T follicular helper cell (primary cell): ENCODE measurements at places on chromosomes 1 and 21.

GRCh38 chr1:165697491-165697880 lies 876 bp downstream of the ALDH9A1 start:
- DNase-seq: no peak

GRCh38 chr1:232579466-232579865 lies 50.5 kb downstream of the SIPA1L2 start:
- DNase-seq: no peak

DNA sequence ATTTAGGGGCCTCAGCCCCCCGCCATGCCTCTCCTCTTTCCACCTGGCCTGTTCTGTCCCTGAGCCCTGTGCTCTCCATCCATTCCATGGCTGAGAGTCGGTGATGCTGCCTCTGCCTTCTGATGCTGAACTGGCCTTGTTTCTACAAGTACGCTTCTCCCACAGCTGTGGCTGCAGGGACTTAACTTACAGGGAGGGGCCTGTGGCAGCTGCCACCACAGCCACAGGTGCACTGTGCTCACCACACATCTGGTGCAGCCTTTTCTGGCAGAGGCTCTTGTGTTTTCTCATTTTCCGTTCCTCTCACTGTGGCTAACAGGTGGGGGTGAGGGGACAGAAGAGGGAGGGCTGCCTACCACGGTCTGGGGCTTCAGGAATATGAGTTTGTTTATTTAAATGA lies 4.2 kb downstream of the FMO1 start:
- no peak for DNase-seq

- no peak for DNase-seq
Observed at GRCh38 chr1:199646761-199647160, 380.7 kb upstream of the NR5A2 start.

DNA sequence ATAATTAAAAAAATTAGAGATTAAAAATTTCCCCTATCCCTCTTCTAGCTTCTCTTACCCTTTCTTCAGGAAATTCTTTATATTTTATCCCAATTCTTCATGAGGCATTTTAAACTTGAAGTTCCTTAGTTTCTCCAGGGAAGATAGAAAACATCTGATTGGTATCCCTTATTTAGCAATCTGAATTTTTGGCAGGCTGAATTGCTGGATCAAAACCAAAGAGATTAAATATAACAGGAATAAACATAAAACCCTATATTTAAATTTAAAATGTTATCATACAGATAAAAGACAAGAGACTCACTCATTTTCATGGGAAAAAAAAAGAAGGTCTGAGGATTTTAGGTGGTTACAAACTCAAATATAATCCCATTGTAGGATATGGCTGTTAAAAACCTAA lies 204.2 kb downstream of the CHRM3 start:
- no peak for DNase-seq

- no peak for DNase-seq
Observed at GRCh38 chr1:67446893-67447292, 16.7 kb upstream of the SERBP1 start.

DNA sequence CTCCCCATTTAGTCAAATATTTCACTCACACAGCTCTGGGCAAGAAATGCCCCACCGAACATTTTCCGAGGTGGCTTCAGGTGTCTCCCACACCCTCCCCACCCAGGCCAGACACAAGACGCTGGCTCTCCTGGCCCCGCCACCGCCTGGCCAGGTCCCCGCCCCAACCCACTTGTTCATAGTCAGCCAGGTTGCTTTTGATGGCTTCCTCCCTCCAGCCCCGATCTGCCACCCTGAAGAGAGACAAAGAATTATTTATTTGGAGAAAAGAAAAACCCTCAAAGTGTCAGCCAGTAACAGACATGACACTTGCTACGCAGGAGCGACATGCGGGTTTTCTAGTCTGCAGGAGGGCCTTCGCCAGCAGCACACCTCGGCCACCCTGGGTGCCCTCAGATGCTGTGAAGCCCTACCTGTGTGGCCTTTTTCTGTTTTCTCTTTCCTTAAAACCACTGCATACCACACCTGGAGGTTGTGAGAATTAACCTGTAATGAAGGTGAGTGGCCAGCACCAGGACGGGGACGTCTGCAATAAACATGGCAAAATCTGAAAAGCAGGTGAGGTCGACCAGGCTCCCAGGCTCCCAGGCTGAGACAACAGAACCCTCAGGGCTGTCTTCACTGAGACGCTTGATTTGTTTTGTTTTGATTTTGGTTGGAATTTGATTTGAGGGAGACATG lies 27.2 kb downstream of the SSBP3 start:
- DNase-seq: no peak

DNA sequence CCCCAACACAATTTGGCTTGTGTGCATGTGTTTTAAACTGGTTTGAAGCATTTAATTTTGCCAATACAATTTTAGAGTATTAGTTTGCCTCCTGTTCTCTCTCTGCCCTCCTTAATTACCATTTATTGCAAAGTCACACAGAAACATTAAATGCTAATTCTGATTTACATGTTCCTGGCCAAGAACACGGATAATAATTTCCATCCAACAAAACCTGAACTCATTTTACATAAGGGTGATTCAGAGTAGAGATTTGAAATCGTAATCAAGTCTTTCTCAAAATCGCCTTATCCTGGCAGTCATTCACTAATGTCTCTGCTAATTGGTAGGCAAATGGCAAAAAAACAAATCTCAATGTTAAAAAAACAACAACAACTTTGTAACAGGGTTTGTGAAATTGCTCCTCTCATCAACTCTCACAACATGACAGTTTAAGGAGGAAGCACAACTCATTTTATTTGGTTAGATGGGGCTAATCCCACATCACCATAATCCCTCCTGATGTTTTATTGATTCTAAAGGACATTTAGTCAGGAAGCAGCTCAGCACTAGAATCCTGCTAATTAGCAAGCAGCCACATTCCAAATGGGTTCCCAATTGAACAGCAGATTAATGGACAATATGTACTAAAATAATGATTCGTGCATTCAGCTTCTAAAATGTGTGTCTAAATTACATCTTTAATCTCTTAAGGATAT lies 55.9 kb downstream of the C1orf87 start:
- DNase-seq: no peak

DNA sequence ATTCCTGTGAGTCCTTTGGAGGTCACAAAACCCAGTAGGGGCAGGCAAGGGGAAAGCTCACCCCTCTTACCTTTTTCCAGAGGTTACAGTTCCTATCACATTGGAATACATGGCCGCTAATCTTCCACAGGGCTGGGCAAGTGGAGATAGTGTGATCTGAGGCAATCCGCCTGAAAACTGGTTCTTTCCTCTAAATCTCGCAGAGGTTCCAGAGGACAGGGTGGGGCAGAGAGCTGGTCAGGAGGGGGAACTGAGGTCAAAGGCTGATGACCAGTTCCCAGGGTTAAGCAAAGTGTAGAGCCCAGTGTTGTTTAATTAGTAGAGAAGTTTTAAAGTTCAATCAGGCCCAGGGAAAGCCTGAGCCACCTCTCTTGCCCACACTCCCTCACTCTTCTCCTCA lies at the start of gene SERPINC1:
Gene SERPINC1 (minus strand): TSS at position 179 of the 400 bp plus-strand sequence. CDS start 68 bp downstream, at position 111.
- no peak for DNase-seq

DNA sequence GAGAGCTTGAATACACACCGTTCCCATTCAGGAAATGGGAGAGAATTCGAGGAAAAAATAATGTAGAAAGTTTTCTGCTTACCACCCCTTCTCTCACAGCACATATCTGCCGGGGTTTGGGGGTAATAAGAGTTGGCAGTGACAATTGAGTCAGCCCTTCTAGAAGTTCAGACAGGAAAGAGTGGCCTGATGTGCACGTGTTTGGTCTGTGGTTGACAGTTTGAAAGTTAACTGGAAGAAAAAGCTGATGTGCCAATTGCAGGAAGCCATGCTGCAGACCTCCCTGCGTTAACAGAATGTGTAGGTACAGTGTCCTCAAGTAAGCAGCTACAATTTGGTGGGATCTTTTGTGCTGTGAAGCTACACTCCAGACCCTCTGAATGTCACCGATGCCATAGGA lies 50.9 kb downstream of the DHX9 start:
- DNase-seq: no peak

- no peak for DNase-seq
Observed at GRCh38 chr21:39022466-39022862, 160.8 kb downstream of the PSMG1 start.

DNA sequence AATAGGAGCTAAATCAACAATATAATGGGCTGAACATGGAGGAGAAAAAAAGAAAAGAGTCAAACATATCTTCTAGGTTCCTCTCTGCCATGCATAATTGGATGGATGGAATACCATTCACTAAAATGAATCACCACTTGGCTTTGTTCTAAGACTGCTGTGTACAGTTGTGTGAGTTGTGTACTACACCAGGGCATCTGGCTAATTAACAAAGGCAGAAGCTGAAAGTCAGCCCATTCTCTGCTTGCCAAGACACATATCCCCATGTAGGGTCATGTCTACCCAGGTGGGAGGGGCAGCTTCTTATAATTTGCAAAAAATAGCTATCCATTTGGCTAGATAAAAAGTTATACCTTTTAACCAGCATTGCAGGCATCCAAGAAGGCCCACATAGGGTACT lies 21.0 kb downstream of the JUN start:
- no peak for DNase-seq

GRCh38 chr1:246527402-246528088 lies 20.5 kb upstream of the SMYD3 start:
- no peak for DNase-seq
